Activated CD4-positive, alpha-beta T cell treated with anti-CD3 and anti-CD28 coated beads, Interleukin-2, amount 10 ng/mL, durations not matched to agents 7 days and 5 days (primary cell): ENCODE measurements at places on chromosomes 7 and 10.

- no peak for DNase-seq
Measured at GRCh38 chr10:88190123-88190522, 326.7 kb downstream of the PTEN start.

- no peak for DNase-seq
Measured at GRCh38 chr10:116274064-116274904, 1.3 kb upstream of the GFRA1 start.

DNA sequence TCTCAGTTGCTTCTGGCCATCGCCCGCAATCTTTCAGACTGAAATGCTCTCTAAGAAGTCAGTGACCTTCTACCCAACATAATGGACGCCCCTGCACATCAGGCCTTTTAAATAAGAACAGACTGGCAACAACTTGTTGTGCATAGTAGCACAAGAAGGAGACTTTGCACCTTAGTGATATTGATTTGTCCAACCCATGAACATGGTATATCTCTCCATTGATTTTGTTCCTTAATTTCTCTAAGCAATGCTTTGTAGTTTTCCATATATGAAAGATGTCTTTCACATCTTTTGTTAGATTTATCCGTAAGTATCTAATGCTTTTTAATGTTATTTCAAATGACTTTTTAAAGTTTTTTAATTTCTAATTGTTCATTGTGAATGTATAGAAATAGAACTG is 4.3 kb downstream of the IL15RA start:
- DNase-seq: no peak

DNA sequence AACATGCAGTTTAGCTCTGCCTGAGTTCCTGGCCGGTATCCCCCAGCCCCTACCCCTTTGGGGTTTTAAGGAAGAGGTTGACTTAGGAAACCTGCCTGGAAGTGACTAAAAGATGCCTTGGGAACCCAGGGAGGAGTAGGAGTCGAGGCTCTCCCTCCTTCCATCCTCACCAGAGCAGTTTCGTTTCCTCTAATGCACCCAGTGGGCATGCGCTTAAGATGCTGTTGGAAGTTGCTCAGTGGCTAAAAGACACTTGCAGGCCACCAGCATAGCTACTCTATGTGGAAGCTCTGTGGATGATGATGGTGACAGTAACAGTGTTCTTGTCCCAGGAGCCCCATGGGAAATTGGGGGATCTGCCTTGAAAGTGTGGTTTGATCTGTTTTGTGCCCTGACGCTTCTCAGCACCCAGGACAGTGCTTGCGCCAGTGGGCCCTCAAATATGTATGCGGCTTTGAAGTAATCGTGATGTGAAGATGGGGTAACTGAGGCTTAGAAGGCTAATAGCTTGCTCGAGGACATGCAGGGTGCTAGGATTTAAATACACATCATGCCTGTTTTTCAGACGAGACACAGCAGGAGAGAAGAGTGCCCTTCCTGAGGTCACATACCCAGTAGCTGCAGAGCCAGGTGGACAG is 32.0 kb downstream of the TBATA start:
- DNase-seq: no peak

DNA sequence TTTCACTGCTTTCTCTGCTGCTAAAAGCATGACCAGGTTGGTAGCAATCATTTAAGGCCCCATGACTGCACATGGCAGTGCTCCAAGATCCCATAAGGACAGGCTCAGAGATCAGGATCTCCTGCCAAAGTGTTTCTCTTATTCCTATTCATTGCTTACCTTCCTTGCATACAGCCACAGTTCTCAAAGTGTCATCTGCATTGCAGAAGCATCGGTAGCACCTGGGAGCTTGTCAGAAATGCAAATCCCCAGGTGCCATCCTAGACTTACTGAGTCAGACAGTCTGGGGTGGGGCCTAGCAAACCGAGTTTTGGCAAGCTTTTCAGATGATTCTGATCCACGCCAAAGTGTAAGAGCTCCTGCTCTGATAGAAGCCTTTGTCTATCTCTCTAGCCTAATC is 489.0 kb upstream of the AUTS2 start:
- DNase-seq: no peak

- DNase-seq: no peak
Measured at GRCh38 chr10:78747401-78748234, 321.1 kb upstream of the ZMIZ1 start.
